ENCODE measurements at places on chromosomes 6 and 20. TPM values are rescaled to one million over a fixed set of nuclear protein-coding genes. Genes with fewer than 3 reads are reported as not detected.

GRCh38 chr6:23547851-23548250 lies 578.2 kb upstream of the NRSN1 start:
- no peaks in the 10 kb centered on the region for H3K4me1 ChIP-seq
- no peaks in the 10 kb centered on the region for H3K36me3 ChIP-seq
- no peaks in the 10 kb centered on the region for H3K27me3 ChIP-seq
- DNase-seq = no peak

DNA sequence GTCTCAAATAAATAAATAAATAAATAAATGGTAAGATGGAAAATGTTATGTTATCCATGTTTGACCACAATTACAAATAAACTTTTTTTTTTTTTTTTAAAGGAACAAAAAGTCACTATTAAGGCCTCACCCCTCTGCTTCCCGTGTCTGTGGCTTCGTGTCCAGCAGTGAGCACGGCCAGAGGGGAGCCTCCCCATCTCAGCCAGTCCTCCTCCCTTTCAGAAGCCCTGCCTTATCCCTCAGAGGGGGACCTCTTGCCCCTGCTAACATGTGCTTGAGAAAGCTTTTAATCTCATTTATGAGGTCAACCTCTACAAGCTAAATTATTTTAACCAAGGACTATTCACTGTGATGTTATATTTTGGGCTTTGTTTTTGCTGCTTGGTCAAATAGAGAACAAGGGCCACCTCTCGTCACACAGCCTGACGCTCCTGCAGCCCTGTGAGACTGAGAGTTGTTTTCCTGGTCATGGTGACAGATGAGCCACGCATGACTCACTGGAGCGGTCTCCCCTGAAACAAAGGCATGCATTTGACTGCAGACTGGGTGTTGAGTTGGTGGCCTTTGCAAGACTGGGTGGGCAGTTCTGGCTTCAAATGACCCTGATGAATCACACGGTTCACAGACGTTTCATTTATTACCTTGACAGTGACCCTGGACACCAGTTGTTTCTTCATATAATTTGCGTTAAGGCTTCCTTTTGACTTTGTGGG lies 131.8 kb downstream of the TIAM2 start:
- no peaks in the 10 kb centered on the region for H3K27me3 ChIP-seq
- DNase-seq = no peak
- no peak overlapping the region for H3K27ac ChIP-seq
- H3K4me3 ChIP-seq = no peak overlapping the region
- H3K4me1 ChIP-seq = no peaks in the 10 kb centered on the region
- H3K36me3 ChIP-seq = no peaks in the 10 kb centered on the region

DNA sequence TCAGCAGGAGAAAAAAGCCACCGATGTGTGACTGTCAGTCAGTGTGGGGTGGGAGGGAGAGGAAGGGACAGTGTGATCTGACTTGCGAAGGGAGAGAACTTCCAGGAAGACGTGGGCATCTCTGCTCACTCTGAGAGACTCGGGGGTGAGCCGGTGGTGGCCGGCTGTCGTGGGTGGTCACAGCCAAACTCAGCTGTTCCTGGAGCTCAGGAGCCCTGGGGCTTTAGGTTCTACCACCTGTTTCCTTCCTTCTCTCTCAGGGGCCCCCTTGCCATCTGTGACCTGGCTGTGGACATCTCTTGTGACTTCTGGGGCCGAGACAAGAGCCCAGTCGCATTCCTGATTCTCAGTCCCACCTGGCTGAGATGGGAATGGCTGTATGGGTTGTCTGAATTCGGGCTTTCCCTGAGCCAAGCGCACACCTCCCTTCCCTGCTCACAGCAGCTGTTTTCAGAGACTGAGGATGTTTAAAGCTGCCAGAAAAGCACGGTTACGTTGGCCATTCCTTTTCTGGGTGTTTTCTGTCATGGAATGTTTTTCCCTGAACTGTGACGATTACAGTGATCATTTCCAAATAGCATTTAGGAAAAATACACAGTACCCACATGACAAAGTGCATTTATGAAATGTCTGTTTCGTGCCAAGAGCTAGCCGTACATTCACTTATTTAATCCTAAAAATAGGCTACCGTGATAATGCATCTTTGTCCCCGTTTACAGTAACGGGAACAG lies 36.5 kb downstream of the SYNJ2 start:
- no peaks in the 10 kb centered on the region for H3K36me3 ChIP-seq
- no peak for DNase-seq
- no peaks in the 10 kb centered on the region for H3K27me3 ChIP-seq
- H3K4me3 ChIP-seq = no peak overlapping the region

DNA sequence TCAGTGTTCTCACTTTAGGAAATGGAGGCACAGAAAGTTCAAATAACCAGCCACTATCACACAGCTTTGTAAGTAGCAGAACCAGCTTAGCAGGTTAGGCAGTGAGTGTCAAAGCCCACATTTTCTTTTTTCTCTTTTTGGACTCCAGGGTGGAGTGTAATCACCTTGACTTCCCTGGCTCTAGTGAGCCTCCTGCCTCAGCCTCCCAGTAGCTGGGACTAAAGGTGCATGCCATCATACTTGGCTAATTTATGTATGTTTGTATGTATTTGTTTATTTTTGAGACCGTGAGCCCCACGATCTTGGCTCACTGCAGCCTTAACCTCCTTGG lies 7.8 kb upstream of the NCOA3 start:
- no peaks in the 10 kb centered on the region for H3K36me3 ChIP-seq
- peaks cover 22% of the 10 kb centered on the region for H3K4me1 ChIP-seq
- no peaks in the 10 kb centered on the region for H3K27me3 ChIP-seq

DNA sequence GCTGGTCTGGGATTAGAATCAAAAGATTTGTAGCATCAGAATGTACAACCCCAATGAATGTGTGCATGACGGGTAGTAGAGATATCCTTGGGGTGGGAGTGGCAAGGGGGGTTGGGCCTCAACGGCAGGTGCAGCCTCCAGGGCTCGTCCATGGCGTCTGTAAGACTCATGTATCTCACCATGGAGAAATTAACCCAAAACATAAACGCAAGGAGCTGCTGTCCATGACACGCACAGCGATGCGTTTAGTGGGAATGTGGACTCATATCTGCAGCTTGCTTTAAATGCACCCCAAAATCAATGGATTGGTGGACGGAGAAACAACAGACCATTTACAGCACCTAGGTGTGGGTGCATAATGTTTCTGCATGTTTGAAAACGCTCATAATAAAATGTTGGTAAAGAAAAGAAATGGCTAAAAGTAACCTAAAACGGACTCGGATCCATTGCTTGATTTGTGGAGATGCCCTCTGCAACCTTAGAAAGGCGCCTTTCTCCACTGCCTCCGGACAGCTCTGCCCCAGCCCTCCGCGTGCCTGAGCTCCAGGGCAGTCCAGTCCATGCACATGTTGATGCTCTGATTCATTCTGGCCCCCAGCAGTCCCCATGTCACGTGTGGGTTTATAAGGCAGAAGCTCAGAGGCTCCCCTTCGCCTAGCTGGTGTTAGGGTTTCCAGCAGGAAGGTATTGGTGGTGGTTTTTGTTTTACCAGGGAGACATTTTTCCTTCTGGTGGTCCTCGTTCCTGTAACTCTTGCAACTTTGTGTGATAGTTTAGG lies 24.5 kb downstream of the PYGB start:
- peaks cover 85% of the 10 kb centered on the region for H3K4me1 ChIP-seq
- no peaks in the 10 kb centered on the region for H3K27me3 ChIP-seq
- no peak overlapping the region for H3K4me3 ChIP-seq
- H3K27ac ChIP-seq = peak overlapping the region; percentile 82

GRCh38 chr20:20207872-20208271 lies 155.5 kb downstream of the CFAP61 start:
- peaks cover 11% of the 10 kb centered on the region for H3K4me1 ChIP-seq
- no peak overlapping the region for H3K4me3 ChIP-seq
- DNase-seq = no peak
- no peaks in the 10 kb centered on the region for H3K36me3 ChIP-seq
- H3K27me3 ChIP-seq = no peaks in the 10 kb centered on the region
- no peak overlapping the region for H3K27ac ChIP-seq

DNA sequence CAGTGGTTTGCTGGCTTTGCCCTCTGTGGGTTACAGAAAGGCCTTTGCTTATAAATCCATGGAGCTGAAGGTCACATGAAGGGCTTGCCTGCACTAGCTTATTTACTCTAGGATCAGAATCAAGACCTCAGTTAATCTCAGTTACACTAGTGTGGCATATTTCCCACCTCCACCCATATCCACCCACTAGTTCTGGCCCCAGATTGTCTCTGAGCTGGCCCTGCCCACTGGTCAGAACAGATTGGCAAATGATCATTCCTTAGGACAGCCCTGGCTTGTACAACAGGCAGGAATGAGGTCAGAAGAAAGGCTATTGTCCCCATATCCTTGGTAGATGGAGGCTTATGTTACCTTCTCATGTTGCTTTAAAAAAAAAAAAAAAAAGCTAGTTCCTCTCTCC lies 33.3 kb upstream of the SASH1 start:
- H3K27ac ChIP-seq = no peak overlapping the region
- no peaks in the 10 kb centered on the region for H3K36me3 ChIP-seq
- no peaks in the 10 kb centered on the region for H3K27me3 ChIP-seq
- DNase-seq = no peak
- no peak overlapping the region for H3K4me3 ChIP-seq
- H3K4me1 ChIP-seq = no peaks in the 10 kb centered on the region

DNA sequence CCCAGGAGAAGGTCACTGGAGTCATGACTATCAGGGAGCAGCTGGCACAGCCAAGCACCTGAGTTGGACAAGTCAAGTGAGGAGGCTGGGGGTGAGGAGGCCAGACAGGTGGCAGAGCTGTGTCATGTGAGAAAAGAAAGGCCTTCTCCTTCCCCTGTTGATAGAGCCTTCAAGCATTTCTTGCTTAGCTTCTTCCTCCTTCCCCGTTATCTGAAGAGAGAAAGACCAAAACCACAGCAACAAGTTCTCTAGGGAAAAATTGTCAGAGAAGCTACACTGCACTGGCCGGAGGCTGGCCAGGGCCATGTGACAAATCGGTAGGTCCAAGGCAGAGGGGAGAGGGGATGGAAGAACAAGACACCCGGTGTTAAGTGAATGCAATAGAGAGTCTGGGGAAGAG lies 202.1 kb upstream of the PRDM1 start:
- H3K4me1 ChIP-seq = peaks cover 5% of the 10 kb centered on the region
- DNase-seq = no peak
- H3K27ac ChIP-seq = no peak overlapping the region

- DNase-seq = no peak
- no peaks in the 10 kb centered on the region for H3K4me1 ChIP-seq
- no peak overlapping the region for H3K4me3 ChIP-seq
These were observed 71.0 kb downstream of the CYP39A1 start for GRCh38 chr6:46581459-46582177.

DNA sequence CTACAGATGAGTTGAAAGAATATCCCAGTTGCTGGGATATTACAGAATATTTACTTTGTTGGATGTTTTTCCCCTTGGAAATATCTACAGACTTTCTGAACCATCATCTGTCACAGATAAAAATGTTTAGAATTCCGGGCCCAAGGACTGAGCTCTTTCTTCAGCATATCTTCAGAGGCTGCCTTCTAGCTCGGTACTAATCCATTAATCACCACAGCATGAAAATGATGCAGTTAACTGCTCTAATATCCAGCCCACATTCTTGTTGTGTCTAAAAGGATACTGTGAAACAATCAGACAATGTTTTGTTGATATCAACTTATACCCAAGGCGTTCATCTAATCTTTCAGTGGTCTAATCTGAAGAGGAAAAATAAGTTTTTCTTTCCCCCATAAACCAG lies 247.4 kb downstream of the TBC1D32 start:
- no peaks in the 10 kb centered on the region for H3K4me1 ChIP-seq
- DNase-seq = no peak
- no peak overlapping the region for H3K4me3 ChIP-seq
- no peak overlapping the region for H3K27ac ChIP-seq

DNA sequence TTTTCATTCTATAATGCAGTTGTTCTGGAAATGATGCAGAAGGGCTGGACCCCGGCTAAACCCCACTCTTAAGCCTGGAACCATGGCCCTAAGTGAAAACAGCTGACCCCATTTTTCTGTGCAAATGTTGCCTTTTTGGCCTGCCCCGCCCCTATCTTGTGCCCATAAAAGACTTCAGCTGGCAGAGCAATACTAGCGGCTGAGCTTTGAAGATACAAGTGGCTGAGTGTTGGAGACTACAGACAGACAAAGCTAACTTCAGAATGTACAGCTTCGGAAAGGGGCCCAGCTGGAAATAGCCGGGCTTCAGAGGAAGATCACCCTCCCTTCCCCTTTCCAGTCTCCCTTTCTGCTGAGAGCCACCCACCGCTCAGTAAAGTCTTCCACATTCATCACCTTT lies 258.6 kb upstream of the SPTLC3 start:
- no peak overlapping the region for H3K27ac ChIP-seq
- no peaks in the 10 kb centered on the region for H3K4me1 ChIP-seq
- no peaks in the 10 kb centered on the region for H3K27me3 ChIP-seq
- no peak overlapping the region for H3K4me3 ChIP-seq
- no peaks in the 10 kb centered on the region for H3K36me3 ChIP-seq

DNA sequence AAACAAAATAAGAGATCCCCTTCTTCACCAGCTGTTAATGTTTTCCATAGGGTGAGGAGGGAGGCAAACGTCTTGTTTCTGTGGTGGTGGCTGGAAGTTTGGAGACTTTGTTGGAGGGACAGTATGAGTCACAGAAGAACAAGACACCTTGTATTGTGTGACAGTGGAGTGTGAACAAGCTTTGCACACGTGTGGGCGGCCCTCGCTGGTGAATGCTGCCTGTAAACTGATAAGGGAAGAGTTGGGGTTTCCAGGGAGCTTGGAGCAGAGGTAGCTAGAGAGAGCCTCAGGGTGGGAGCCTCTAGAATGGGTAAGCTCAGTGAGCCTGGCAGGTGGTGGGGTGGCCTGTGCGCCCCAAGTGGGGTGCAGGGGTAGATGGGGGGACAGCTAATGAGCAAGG lies 78.3 kb downstream of the ZDHHC14 start:
- no peak overlapping the region for H3K27ac ChIP-seq
- no peaks in the 10 kb centered on the region for H3K36me3 ChIP-seq
- no peaks in the 10 kb centered on the region for H3K27me3 ChIP-seq
- H3K4me3 ChIP-seq = no peak overlapping the region

DNA sequence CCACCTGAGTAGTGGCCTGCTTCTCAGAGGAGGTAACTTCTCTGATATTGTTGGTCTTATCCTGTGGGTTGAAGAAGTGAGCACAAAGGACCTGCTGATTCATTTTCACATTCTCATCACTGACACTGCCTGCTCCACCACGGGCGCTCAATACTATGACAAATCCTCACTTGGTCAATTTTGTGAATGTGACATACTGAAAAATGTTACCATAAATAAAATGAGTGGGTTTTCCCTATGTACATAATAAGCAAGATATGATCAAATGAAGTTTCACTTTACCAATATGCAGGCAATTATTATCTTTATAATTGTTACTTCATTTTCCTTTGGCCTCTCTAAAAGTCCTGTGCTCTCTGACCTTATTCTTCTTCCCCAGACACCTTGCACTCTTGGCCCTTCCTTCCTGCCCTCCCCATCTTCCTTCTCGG lies 71.5 kb upstream of the RIPOR2 start:
- no peak for DNase-seq
- H3K36me3 ChIP-seq = no peaks in the 10 kb centered on the region
- peaks cover 14% of the 10 kb centered on the region for H3K4me1 ChIP-seq

DNA sequence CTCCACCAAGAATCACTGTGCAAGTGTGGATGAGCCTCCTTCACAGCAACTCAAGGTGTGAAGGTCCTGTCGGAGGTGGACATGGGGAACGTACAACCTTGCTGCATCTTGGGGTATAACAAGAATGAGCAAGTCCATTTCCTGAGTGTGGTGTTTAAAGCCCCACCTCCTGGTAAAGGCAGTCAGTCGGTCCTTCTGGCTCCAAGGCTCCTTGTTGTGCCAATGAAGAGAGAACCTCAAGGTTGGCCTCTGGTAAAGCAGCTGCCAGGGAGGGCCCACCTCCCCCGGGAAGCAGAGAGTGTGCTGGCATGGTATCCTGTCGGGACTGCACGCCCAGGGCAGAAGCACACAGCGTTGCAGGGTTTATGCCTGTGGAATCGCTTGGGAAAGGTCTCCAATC lies 12.4 kb upstream of the MAS1 start:
- no peaks in the 10 kb centered on the region for H3K36me3 ChIP-seq
- H3K4me3 ChIP-seq = no peak overlapping the region
- DNase-seq = no peak
- H3K4me1 ChIP-seq = no peaks in the 10 kb centered on the region

C20orf144 gene
- total RNA-seq = not detected

NELFE gene
- total RNA-seq = 80.7 TPM

BPIFA1 gene
- not detected for total RNA-seq

Measured in esophagus muscularis mucosa (tissue), 4 donors.